NCI-H187 treated with DMSO at 0.1 percent for 48 hours (cell line): ENCODE measurements at places on chromosomes 7 and 10.

DNA sequence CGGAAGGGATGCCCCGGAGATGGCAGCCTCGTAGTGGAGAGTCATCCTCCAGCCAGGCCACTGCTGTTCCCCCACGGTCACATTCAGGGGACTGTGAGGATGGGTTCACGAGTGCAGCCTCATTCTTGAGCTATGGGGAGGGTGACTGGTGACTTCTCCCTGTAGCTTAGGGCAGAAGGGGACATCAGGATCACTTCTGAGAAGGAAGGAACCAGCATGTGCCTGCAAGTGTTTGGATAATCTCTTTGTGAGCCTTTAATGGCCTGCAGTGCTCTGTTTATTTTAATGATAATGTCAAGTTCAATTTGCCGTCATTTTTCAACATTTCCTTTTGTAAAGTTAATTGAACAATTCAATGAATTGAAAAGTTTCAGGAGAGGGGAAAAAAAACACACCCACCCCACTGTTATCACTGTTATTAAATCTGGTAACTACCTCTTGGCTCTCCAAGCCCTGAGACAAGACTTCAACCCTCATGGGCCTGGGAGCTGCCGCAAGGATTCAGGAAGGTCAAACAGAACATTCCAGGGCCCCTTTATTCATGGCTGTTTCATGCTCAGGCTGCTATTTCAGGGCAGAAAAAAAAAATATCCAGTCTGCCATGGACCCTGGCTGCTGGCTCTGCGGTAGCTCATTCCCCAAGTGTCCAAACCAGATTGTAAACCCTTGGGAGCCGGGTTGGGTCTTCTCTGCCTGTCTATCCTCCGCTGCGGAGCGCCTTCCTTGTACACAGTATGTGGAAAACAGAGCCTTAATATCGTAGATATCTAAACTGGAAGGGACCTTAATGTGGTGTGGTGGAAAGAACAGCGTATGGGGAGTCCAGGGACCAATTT, 100.4 kb downstream of the CDH23 start:
- DNase-seq = no peak

DNA sequence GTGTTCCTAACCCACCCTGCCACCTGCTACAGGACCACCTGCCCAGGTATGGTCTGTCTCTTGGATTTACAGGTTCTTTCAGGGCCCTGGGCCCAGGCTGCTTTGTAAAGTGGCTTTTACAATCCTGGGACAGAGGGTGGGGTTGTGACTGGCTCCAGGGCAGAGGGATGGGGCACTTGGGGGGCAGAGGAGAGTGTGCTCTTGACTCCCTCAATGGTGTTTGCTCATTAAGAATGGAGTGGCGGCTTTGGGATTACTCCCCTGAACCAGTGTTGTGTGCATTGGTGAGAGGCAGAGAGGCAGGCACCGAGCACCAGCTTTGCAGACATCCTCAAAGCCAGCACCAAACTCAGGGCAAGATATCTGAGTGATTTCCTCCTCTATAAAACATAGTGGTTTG, 43.5 kb downstream of the VWA2 start:
- DNase-seq = no peak

GRCh38 chr7:2638224-2638991, 6.6 kb downstream of the TTYH3 start:
- DNase-seq = no peak

GRCh38 chr7:117750612-117751563, 122.4 kb downstream of the CTTNBP2 start:
- no peak for DNase-seq

GRCh38 chr10:78483641-78484040, 450.0 kb downstream of the RPS24 start:
- no peak for DNase-seq

DNA sequence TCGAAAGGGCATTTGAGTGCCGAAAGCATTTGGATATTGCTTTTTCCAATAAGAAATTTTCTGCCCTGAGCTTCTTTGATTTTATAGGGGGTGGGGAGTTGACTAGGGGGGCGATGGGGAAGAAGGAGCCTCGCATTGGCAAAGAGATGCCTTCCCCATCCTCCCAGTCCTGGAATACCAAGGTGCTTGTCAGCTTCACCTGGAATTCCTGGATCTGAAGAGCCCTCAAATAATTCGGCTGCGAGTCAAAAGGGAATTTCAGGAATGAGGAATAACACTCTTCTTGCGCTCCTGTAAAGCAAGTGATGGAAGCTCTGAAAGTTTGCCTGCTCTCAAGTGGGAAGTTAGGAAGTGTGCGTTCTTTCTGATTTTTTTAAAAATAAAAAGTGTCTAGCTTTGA, 7.3 kb downstream of the NXPH1 start:
- no peak for DNase-seq

GRCh38 chr7:132446260-132446659, 130.0 kb downstream of the PLXNA4 start:
- no peak for DNase-seq

- DNase-seq = no peak
Observed at GRCh38 chr10:17022896-17023295, 106.7 kb downstream of the CUBN start.

DNA sequence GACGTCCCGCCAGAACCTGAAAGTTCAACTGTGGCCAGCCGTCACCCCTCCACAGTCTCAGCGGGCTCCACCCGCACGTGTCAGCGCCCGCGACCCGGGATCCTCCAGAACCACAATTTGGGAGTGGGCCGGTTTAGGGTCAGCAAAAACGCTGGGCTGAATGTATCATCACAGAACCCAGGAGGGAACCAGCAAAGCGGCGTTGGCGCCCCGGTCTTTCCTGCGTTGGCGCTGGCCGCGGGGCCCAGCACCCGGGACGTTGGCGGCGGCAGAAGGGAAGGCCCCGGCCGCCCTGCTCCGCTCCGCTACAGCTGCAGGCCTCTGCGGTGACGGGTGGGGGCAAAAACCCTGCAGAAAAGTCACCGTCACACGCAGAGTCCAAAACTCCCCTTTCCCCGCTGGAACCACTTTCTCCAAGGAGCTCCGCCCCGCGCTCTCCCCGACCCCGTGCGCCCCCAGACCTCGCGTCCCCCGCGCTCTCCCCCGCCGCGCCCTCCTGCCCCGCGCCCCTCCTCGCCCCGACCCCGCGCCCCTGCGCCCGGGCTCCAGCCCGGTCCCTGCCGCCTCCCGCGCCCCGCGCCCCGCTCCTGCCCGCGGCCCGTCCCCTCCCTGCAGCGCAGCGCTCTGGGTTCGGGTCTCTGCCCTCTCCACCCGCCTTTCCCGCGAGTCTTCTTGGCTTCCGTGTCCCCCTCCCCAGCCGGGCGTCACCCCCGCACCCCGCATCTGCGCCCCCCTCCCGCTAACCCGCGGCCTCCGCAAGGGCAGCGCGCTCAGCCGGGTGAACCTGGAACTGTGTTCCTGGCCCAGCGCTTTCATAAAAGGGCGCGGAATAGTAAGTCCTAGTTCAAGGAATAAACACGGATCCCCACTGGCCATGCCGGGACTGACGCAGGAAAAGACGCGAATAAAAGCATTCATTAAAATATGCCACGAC, 24.0 kb upstream of the RNF32 start:
- DNase-seq = no peak
